Stimulated activated CD4-positive, alpha-beta T cell treated with anti-CD3 and anti-CD28 coated beads, Interleukin-15, amount 100 ng/mL, for 24 hours (primary cell): ENCODE measurements at places on chromosomes 13 and 19.
A peak's percentile ranks its signal among the peaks of the same experiment; 100 is the strongest.

DNA sequence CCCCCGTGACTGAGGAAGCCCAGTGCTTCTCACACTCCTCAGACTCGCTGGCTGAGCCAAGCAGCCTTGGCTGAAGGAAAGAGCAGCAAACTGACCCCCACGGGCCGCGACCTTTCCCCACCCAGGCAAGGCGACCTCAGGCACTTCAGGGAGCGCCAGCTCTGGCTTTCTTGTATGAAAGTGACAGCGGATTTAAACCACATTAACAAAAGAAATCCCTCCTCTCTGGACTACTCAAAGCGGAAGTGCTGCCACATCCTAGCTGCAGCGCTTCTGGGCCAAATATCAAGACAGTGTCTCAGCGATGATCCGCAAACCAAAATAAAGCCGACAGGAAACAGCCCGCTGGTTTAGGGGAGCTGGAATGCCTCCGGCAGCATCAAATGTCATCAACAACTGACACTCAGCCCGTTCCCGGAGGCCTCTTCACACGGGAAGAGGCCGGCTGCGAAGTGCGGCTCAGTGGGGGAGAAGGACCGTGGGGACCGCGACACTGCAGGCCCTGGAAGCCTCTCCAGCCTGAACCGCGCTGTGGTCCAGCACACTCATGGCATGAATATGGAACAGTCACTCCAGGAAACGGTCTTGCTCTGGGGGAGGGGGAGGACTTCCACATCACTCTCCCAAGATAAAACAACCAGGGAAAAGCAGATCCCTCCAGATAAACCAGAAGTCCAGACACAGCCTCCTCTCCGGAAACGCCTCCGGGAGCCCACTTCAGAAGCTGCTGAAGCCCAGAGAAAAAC, 1.4 kb downstream of the RASA3 start:
- peak; percentile 71 for DNase-seq

- no peak for DNase-seq
Measured at GRCh38 chr13:98309569-98310335, 132.7 kb upstream of the RNF113B start.

- peak; percentile 32 for DNase-seq
Measured at GRCh38 chr13:30892966-30893365, 13.1 kb upstream of the MEDAG start.

DNA sequence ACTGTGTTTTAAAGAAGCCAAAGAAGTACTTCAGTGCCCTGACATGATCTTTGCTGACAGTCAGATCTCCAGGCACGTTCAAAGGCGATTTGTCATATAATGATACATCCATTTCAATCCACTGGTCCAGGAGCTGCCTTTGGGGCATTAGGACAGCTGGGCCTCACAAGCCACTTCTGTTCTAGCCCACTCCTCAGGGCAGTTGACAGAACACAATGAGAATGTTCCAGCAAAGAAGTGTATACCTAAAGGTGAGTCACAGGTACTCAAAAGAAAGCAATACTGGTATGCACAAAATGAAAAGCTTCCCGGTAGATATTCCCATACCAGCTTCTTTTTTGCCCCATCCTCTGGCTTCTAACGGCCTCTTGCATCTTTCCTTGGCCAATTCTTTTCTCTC, 12.5 kb upstream of the MAP3K10 start:
- no peak for DNase-seq

DNA sequence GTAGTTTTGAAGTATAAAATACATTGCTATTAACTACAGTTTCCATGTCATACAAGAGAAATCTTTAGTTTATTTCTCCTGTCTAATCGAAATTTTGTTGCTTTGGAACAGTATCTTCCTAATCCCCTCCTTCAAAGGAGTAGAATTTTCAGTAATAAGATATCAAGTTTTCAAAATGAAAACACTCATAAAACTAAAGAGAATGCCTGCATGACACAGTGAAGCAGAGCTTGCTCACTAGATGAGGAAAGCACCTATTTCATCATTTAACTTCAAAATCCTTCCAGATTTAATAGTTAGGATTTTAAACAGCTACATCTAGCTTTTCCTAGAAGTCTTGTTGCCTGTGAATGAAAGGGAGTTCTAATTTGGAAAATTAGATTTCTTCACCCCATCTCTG, 80.8 kb downstream of the TNFSF11 start:
- DNase-seq: no peak

GRCh38 chr13:53206455-53206854, 177.8 kb downstream of the OLFM4 start:
- DNase-seq: no peak
